ENCODE measurements at places on chromosomes 2 and 18.

- no peak for DNase-seq
These were observed 1423.0 kb upstream of the PIK3C3 start for GRCh38 chr18:40532046-40532445.

DNA sequence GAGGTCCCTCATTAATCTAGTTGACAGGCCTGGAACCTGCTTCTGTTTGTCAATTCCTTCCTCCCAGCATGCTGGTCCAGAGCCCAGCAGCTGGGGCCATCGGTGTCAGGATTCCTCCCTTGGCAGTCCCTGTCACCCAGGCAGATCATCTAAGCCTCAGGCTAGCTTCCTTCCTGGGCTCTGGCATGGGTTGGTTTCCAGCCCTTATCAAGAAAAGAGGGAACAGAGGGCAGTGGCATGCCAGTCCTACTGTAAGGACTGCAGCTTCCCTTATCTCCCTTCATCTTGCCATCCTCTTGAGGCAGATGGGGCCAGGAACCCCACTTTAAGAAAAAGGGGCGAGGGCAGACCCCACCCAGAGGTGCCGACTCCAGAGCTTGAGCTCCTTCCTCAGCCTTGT lies 10.9 kb upstream of the KCNK3 start:
- DNase-seq: no peak

- no peak for DNase-seq
These were observed 240.5 kb downstream of the AGPS start for GRCh38 chr2:177633111-177633510.

GRCh38 chr2:40363631-40364030 lies 88.3 kb downstream of the SLC8A1 start:
- DNase-seq: no peak

DNA sequence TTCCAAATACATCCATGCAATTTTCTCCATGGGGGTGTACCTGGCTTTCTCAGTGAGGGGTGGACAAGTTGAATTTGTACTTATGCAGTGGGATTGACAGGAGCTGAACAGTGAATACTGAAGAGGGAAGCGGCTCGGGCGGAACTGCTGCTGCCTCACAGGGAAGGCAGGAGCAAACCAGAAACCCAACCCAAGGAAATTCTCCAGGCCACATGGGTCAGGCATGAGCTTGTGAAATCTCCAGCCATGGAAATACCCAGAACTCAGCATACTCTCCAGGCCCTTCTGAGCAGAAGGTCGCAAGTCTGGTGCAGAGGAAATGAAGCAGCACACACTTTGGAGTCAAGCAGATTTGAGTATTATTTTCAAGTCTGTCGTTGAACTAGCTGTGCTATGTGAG lies 26.5 kb upstream of the INO80C start:
- no peak for DNase-seq

DNA sequence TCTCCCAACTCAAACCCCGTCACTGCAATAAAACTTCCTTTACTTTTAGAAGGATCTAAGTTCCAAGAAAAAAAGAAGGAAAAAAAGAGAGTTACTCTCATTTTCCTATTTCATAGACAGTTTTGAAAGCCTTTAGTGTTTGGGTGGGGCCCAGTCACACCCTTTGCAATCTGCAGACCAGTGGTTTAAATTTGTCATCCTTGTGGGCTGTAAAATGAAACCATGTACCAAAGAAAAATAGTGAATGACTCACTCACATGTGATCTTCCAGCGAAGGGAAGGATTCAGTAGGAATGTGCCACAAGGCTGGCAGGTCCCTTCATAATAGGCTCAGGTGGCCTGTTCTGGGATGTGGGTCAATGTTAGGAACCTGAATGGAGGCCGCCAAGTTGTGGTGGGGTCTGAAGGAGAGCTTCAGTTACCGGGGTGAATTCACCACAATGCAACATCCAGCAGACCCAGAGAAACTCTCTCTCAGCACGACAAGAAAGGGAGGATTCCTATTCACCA lies 28.3 kb downstream of the ANXA4 start:
- peak; percentile 64 for DNase-seq

DNA sequence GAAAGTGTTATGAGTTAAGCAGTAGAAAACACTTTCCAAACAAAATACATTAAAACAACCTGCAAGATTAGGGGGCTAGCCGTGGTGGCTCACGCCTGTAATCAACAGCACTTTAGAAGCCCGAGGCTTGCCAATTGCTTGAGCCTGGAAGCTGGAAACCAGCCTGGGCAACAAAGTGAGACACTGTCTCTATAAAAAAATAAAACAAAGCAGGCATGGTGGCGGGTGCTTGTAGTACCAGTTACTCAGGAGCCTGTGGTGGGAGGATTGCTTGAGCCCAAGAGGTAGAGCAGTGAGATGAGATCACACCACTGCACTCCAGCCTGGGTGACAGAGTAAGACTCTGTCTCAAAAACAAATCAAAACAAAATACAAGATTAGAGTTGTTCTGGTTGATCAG lies 208.3 kb downstream of the ERBB4 start:
- no peak for DNase-seq

GRCh38 chr18:48868468-48869466 lies 82.0 kb downstream of the SMAD7 start:
- no peak for DNase-seq

- DNase-seq: no peak
These were observed 510.6 kb upstream of the RAB6C start for GRCh38 chr2:129468879-129469278.

DNA sequence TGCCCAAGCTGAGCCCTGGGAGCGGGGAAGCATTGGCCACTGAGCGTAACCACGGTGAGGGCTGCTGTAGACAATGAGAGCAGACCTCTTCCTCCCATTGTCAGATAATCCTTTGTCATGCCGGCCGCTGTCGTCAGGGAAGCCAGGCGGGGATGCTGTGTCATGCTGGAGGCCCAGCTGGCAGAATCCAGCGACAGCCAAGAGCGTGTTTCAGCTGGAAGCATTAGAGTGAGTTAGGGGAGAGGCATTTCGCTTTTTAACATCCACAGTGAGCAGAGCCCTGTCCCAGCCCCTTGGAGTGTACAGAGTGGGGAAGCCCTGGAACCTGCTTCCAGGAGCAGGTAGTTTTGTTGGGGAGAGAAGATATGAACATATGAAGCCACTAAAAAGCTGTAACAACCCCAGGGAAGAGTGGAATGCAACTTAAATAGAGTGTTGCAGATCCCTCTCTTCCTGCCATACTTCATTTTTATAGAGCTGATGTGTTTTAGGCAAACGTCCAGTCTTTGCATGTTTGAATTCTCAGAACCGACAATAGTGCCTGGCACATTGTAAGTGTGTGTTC lies 7.0 kb downstream of the CTIF start:
- DNase-seq: peak; percentile 17

GRCh38 chr2:225512876-225513540 lies 113.5 kb downstream of the NYAP2 start:
- no peak for DNase-seq

- DNase-seq: no peak
These were observed 208.8 kb downstream of the CDH2 start for GRCh38 chr18:27967913-27968824.

- no peak for DNase-seq
These were observed 500.2 kb downstream of the XIRP2 start for GRCh38 chr2:167388497-167388896.

DNA sequence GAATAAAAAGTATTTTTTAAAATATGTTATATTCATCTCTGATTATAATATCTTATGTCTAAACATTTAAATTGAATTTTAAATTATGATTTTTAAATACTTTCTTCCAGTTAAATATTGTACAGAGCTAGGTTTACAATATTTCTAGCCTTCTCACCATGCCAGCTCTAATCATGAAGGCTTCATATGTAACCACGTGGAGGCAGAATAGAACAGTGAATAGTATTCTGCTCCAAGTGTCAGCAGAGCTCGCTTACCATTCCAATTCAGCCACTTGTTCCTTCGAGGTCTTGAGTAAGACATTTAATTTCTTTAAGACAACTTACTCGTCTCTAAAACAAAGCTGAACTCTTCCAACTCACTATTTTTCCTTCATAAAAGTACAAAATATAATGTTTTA lies 871.8 kb downstream of the SUCLG1 start:
- no peak for DNase-seq

DNA sequence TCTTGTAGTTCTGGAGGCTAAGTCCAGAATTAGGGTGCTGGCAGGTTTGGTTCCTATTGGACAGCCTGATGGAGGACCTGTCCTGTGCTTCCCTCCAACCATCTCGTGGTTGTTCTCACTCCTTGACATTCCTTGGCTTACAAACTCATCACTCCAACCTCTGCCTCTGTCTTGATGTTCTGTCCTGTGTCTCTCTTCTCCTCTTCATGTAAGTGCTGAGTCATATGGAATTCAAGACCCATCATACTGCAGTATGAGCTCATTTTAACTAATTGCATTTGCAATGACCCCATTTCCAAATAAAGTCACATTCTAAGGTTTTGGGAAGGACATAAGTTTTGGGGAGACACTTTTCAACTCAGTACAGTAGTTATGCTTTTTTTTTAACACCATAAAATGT lies 374.7 kb downstream of the TRIB2 start:
- no peak for DNase-seq

DNA sequence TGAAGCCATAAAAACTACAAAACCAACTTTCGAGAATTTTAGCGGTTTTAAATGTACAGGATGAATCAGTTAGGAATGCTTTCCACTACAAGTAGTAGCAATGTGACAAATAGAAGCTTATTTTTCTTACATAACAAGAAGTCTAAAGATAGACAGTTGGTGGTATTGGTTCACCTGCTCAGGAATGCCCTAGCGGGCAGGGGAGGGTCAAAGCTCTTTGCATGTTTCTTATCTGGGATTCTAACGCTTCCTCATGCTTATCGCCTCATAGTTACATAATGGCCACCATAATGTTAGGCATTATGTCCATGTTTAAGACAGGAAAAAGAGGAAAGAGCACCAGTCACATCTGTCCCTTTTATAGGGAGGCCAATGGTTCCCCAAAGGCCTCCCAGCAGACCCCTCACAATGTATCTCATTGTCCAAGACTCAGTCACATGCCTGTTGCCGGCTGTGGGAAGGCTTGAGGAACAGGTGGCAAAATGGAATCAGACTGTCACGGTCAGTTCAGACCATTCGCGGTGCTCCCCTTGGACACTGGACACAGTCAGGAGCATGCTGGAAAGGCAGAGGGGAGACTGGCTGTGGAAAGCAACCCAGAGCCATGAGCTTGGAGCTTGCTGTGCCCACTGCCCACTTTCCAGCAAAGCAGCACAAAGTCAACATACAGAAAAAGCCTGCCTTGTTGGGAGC lies 69.4 kb upstream of the ODC1 start:
- DNase-seq: no peak

GRCh38 chr2:216740557-216741222 lies 45.3 kb upstream of the IGFBP5 start:
- DNase-seq: no peak

DNA sequence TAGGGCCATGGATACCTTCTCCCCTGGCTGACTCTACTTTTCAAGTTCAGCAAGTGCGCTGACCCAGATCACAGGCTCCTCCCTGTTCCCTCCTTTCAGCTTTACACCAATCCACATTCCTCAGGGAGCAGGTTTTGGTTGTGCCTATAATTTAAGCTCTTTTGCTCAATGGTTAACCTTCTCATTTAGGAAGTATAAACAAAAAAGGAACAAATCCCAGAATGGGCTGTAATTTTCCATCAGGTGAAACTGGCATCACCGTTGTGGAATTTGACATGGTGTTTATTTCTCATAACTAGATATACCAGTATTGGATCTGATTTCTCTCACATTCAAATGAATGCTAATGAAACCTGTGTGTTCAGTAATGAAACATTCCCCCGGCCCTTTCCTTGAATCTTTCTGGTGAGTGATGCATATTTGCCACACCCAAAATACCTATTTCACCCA lies 13.6 kb downstream of the STRN start:
- DNase-seq: no peak

DNA sequence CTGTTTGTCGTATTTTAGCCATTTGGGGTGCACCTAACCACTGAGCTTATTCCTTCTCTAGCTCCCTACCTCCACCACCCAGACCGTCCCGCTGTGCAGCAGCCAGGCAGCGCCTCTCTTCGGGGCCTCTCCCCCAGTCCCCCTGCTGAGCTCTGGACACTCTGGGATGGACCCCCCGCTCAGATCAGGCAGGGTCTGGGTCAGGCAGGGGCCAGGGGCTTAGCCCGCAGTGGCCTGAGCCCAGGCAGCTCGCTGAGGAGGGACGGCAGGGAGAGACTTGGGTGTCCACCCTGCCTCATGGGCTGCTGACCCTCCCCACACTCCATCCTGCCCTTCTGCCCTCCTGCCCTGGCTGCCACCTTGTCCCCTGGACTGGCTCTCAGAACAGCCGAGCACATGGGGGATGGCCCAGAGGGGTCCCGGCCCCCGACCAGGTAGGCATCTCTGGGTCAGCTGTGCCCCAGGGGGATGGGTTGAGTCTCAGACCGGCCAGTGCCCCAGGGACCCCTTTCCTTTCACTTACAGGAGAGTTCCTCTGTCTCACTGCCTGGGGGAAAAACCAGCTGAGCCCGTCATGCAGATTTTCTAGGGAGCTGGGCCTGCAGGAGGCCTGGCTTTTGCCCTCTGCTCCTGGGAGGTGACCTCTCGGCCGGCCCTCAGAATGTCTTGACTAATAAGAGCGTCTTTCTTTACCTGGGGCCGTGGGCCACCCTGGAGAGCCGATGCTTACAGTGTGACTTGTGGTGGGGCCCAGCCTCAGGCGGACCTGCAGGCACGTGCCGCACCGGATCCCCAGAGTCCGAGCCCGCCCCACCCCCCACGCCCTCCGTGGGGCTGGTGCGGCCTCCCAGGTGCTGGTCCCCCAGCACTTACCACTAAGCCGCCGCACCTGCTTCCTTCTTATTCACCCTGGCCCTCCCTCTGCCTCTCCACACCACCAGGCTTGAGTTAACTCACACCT lies 22.8 kb upstream of the PXDN start:
- DNase-seq: no peak

GRCh38 chr2:223797811-223798721 lies 39.3 kb downstream of the AP1S3 start:
- no peak for DNase-seq

- no peak for DNase-seq
These were observed 66.5 kb downstream of the PARD3B start for GRCh38 chr2:204611764-204612163.

DNA sequence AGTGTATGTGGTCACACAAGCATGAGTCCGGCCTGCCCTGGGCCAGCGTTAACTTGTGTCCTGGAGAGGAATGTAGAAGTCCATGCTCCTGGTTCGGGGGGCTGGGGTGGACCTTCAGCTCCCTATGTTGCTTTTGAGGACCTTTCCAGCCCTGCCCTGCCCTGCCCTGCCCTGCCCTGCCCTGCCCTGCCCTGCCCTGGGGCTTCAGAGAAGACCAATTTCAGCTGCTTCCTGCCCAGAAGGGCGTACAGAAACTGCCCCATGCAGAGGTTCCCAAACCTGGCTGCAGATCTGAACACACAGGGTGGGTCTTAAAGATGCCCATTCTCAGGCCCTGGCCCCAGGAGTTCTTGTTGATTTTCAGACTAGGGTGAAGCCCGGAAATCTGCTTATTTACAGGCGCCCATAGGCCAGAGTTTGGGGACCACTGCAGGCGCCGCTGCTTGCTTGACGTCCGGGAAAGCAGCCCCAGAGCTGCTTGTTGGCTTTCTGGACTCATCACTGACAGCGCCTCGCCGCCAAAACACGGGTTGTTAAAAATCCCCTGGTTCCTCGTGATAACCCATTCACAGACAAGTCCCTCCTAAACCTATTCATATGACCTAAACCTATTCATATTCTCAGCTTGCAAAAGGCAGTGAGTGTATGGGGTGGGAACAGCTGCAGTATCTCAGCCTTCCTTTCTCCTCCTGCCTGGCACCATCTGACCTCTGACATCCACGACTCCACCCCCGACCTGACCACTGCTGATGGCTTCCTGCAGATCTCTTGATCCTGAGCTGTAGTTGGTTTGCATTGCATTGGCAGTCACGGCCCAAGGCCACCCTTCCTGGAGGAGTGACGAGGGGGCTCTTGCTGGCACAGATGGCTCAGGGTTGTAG lies 198.3 kb downstream of the GLI2 start:
- no peak for DNase-seq
